ENCODE measurements at places on chromosomes 7 and 10.

- DNase-seq = no peak
These were observed 404.1 kb upstream of the MKI67 start for GRCh38 chr10:128530301-128530700.

DNA sequence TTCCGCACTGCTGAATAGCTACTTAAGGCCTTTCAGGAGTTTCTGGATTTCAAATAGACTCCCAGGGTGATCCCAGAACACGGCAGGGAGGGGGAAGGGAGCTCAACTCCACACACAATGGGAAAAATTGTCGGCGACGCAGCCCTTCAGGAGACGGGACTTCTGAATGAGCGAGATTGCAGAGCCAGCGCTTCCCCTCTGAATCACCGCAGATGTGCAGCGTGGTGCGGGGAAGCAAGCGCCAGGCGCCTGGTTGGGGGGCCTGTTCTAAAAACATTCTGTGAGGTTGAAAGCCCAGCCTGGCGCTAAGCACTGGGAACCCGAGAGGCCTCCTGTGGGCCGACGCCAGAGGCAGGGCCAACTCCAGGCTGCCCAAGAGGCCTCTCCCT, 163.3 kb downstream of the MAD1L1 start:
- DNase-seq = no peak

DNA sequence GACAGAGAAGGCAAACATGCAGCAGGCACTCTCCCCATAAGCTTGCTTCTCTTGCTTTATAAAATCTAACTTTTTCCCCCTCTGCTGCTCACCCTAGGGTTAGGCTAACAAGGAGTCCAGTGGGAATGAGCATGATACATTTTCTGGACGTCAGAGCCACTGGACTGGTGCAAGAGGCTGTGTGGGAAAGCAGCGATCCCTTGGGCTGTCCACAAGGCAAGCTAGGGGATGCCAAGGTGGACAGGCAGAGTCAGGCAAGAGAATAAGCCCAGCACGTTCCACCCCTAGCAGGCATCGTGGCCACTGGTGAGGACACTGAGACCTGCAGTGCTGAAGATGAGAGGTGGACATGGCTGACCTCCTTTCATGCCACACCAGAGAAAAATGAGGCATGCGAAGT, 290.9 kb upstream of the ZMIZ1 start:
- DNase-seq = no peak

DNA sequence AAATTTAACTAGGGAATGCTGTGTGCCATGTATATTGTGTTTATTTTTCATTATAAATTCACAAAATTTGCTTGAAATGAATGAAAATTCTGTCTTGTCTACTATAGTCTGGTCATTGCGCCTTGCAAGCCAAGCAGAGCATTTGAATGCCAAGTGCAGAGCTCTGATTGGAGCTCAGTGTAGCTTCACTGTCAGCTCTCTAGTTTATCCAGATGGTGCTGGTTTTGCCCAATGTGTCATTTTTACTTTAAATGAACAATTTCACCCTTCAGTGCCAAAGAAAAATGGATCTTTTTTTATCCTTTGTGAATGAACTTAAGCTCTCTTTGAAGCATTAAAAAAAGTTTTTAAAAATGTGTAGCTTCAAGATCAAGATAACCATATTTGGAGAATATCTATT, 225.6 kb upstream of the CACNA2D1 start:
- no peak for DNase-seq

DNA sequence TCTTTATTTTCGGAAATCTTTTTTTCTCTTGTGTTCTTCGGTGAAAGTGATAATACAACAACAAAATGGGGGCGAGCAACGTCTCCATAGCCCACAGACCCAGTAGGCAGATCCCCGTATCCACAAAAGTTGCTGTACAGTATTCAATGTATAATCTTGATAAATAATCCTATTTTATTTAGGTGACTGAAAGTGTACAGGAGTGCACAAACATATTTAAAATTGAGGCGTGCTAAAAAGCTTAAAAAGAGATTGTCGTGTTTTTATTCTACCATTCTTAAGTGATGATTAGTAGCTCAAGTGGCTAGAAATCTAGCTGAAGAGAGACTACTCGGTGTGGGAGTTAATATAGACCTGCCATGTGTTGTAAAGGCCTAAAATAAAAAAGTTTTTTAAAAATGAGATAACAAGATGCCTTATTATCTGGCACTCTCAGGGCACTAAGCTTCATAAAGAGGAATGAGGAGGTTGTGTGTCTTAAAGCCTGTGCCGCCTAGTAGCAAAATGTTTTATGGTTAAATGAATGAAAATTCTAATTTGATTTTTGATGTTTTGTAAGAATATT, 1.6 kb downstream of the CAPZA2 start:
- no peak for DNase-seq

DNA sequence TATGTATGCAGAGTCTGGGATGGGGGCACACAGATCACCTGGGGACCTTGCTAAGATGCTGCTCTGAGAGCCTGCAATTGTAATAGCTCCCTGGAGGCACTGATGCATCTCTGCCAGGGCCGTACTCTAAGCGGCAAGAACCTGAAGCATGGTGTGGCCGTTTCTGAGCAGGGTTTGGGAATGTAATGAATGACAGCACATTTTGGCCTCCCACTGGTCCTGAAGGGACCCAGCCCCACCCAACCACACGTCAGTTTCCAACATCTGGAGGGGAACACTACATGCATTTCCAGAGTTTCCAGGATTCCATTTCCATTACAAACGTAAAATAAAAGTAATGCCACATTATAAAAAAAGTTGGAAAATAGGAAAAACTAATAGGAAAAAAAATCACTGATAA, 14.0 kb downstream of the ZCCHC24 start:
- DNase-seq = no peak

GRCh38 chr10:6182454-6183098, 20.2 kb upstream of the PFKFB3 start:
- DNase-seq = no peak

- no peak for DNase-seq
These were observed 301.9 kb downstream of the SUGCT start for GRCh38 chr7:40436710-40437109.

DNA sequence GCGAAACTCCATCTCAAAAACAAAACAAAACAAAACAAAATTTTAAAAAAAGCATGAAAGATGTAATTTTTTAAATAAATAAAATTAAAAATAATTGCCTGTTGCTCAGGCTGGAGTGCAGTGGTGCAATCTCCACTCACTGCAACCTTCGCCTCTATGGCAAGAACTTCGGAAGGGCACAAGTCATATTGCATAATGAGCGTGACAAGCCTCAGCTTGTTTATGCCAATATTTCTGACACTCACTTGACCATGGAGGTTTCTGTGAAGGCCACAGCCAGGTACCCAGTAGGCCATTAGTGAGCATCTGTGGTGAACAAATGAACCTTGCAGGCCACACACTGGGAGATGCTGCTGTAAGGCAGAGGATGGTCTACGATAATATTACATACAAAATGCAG, 106.1 kb upstream of the KMT2C start:
- DNase-seq = no peak

DNA sequence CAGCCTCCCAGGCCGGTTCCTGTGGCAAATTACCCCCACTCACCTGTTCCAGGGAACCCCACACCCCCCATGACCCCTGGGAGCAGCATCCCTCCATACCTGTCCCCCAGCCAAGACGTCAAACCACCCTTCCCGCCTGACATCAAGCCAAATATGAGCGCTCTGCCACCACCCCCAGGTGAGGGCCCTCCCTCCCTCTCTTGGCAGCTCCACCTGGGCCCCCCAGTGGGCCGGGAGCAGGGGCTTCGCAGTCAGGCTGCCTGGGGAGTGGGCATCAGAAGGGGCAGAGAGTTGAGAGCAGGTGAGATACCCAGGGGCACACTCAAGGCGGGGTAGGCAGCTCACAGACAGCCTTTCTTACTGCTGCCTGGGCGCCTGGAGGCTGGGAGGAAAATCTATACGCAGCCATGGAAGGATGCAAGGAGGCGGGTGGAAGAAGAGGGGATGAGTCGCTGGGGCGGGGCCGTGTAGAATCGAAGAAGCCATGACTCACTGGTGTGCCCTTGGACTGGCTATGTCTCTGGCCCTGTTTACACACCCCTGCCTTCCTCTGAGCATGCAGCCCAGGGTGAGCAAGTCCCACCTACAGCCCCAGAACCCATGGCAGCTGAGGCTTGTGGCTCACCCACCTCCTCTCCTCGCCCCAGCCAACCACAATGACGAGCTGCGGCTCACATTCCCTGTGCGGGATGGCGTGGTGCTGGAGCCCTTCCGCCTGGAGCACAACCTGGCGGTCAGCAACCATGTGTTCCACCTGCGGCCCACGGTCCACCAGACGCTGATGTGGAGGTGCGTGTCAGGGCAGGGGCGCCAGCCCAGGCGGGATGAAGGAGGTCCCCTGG, 48.6 kb upstream of the PPIF start:
- DNase-seq = no peak

DNA sequence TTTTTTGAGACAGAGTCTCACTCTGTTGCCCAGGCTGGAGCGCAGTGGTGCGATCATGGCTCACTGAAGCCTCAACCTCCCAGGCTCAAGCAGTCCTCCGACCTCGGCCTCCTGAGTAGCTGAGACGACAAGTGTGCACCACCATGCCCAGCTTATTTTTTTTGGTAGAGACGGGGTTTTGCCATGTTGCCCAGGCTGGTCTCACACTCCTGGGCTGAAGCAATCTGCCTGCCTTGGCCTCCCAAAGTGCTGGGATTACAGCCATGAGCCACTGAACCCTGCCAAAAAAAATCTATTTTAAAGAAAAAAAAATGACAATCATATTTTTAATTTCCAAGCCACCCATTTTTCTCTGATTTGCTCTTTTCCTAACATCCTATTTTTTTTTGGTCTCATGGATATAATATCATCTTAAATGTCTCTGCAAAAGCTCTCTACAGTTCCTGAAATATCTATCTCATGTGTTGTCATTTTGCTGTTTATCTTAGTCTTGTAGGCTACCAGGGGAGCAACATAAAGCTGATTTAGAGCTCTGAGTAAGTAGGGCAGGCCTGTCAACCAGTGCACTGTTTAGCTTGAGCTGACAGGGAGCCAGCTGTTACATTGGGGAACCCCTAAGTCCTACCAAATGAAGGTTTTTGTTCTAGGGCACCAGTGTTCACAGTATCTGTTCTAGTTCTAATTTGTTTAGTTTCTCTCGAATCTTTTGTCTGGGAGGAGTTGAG, 29.9 kb upstream of the HBP1 start:
- DNase-seq = no peak

- no peak for DNase-seq
These were observed 62.0 kb downstream of the PARP12 start for GRCh38 chr7:140000666-140001268.

DNA sequence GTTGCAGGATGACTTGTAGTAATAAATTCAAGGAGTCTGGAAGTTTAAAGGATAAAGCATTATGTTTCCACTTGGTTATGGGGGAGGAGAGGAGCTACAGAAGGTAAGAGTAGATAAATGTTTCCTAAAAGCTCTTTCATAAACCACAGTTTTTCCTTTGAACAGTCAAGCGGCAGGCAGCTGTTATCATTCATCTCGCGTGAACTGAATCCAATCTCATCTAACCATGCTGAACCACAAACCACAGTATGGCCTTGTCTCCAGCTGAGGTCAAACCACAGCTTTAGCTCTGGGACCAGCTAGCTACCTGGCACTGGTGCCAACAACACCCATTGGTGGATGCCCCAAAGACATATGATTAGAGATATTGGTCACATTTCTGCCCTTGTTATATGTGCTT, 63.3 kb downstream of the NOC3L start:
- peak; percentile 23 for DNase-seq

DNA sequence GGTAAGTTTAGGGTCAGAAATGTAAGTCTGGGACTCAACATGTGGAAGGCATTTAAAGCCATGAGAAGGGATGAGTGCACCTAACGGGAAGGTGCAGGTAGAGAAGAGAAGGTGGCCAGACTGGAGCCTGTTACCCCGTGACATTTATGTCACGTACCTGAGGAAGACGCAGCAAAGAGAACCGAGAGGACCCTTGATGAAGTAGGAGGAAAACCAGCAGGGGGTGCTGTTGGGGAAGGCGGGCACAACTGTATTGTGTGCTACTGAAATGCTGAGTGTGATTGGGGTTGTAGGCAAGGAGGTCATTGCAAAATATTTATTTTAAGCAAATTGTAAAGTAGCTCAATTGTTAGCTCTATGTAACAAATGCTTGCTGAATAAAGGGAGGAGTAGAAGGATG, 338.2 kb upstream of the PRKCQ start:
- no peak for DNase-seq

DNA sequence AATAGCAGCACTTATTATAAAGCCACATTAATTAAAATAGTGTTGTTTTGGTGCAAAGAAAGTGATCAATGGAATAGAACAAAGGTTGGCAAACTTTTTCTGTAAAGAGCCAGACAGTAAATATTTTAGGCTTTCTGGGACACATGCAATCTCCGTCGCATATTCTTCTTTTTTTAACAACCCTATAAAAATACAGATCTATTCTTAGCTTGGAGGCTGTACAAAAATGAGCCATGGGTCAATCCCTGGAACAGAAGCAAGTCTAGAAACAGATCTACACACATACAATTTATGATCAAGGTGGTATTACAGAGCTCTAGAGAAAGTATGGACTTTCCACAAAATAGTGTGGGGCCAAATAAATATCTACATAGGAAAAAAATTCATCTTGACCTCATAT, 71.8 kb downstream of the ARHGAP21 start:
- DNase-seq = no peak

GRCh38 chr10:58322072-58322834, 12.6 kb upstream of the UBE2D1 start:
- no peak for DNase-seq

- DNase-seq = no peak
These were observed 31.9 kb downstream of the SCRN1 start for GRCh38 chr7:29957521-29958310.

DNA sequence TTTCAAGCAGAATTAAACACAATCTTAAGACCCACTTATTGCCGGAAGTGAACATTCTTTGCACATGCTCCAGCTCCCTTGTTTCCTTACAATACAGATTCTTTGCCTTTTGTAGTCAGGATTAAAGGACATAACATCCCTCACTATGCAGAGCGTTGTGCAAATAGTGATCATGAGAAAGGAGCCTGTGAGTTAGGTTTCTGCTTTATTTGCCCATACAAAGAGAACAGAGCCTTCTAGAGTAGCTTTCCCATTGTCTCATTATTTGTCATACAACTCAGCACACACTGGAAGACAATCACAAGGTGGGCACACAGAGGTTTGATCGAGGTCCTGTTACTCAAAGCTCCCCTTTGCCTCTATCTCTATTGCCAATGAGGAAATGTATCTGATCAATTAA, 48.2 kb upstream of the WDR11 start:
- no peak for DNase-seq

- no peak for DNase-seq
These were observed 57.1 kb upstream of the ICA1 start for GRCh38 chr7:8319115-8319514.

GRCh38 chr10:48633381-48634197, 28.7 kb upstream of the ARHGAP22 start:
- no peak for DNase-seq

- no peak for DNase-seq
These were observed 2.4 kb downstream of the ADCK2 start for GRCh38 chr7:140674899-140675701.
